Lung (tissue), 17 donors: ENCODE measurements at places on chromosomes 6 and 20. TPM values are rescaled to one million over a fixed set of nuclear protein-coding genes. Genes with fewer than 3 reads are reported as not detected.

RHAG gene
- total RNA-seq: 5.7 TPM

PNLDC1 gene
- 0.28 TPM for total RNA-seq

DNA sequence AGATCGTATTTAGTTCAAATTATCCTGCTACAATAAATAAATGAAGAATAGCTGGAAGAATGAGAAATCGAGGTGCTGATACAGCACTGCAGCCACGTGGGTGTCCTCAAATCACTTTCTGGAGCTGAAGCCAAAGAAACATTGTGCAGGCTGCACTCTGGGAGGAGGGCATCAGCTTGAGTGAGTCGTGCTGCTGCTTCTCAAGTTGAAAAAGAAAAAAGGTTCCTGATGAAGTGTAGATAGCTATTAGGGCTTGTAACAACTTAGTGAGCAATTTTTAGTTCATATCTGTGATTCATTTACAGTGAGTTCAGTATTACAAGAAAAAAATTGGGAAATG, 40.5 kb downstream of the DSE start:
- peak; percentile 88 for DNase-seq

GRCh38 chr6:71478834-71479541, 190.4 kb downstream of the OGFRL1 start:
- DNase-seq: peak; percentile 84

SSTR4 gene
- not detected for total RNA-seq

SLC35D3 gene
- 0.09 TPM for total RNA-seq

GRCh38 chr6:47440719-47441118, 36.9 kb upstream of the CD2AP start:
- no peak for DNase-seq

DNA sequence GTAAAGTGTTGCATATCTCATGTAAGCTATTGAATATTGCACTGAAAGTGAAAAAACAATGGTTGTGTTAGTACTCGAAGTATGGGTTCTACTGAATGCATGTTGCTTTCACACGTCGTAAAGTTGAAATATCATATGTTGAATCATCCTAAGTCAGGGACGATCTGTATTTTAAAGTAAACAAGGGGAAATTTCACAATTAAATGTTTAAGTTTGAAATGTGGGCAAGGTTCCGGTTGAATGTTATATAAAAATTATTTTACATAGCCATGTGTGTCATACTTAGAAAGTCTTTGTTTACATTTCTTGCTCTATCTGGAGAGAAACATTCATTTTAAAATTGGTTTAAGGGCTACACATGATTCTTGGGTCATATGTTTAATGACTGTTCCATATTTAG, 76.8 kb downstream of the AKAP7 start:
- DNase-seq: no peak

FRK gene
- total RNA-seq: 8.7 TPM

IP6K3 gene
- total RNA-seq: 3.9 TPM

DNA sequence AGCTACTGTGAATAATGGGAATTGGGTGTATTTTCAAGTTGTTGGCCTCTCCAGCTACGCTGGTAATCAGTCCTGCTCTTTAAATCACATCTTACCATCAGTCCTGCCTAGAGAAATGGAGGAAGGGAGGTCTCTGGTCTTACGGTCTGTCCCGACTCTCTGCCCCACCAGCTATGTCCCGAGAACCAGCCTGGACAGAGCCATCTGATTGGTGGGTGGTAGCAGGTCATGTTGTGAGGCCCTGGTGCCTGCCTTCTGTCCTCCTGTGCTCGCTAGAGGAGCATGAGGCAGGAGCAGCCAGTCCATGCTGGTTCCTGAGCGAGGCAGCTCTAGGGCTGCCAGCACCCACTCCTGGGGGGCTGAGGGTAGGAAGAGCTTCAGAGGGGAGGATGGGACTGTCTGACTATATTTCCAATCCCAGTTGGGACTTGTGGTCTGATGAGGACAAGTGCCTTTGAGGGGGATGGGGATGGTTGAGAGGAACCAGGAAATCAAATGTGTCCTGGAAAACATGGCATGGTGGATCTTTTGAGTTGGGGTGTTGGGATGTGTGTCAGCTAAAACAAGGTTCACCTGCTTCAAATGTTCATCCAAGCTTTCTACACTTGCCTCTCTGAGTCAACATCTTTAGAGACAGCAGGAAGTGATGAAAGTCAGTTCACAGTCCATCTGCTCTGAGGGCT, 33.0 kb downstream of the SYNJ2 start:
- no peak for DNase-seq

MUC21 gene
- total RNA-seq: 0.40 TPM

DNA sequence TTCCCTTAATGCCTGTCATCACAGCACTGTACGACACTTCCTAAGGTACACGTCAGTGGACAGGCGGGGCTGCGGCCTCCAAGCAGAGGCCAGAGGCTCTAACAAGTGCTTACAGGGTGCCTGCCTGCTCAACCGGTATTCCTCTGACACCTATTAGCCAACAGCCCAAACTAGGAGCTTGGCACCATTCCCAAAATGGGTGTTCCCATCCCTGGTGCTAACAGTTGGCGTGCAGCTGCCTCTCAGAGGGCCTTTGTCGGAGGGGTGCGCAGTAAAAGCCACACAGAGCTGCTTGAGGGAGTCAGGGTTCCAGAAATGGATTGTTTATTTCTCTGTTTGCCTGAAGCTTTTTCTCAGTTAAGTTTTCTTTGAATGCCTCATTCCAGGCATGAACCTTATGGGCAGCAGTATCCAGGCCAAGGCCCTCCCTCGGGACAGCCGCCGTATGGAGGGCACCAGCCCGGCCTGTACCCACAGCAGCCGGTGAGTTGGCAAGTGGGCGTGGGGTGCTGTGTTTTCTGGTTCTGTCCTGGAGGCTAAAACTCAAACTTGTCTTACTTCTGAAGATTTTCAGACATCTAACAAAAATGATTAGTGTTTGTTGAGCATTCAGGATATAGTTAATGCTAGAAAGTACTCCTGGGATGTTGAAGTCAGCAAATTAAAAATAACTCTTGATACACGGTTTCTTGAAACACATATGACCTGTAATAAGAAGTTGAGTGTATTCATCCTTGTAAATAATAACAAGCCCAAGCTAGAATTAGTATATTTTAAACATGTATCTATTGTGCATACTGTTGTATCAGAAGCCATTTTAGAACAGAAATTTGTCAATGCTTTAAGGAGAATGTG, 124.7 kb downstream of the TMEM242 start:
- DNase-seq: peak; percentile 93

DNA sequence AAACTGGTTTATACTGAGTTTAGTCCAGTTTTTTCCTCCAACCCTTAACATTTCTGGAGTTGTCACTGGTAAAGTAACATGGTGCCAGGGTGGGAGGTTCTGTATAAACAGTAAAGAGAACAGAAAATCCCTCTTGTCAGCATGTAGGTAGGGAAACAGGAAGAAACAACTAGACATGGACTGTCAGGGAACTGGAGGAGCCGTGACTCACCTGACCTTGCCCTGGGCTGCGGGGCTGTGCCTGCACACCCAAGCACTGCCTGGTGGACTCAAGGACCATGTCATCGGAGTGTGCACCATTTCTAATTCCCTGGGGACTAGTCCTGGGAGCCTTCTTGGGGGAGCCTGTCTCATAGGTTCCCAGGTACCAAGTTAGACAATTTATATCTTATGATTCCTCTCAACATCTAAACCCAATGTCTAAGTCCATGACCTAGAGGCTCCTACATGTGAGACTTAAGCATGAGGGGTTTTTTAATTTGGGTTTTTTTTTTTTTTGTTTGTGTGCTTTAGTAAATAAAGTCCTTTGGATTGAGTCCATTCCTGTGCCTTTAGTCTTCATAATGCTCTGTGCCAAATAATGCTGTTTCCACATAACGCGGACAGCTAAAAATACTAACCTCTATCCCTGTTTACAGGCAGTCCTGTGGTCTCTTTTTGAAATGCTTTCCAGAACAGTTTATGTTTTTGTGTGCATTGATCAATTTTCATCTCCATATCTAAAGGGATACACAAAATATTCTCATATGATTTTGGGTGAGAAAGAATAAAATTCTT, 136.9 kb upstream of the SUPT3H start:
- peak; percentile 54 for DNase-seq

MOCS1 gene
- 23.0 TPM for total RNA-seq

MATN4 gene
- total RNA-seq: 0.46 TPM

DNA sequence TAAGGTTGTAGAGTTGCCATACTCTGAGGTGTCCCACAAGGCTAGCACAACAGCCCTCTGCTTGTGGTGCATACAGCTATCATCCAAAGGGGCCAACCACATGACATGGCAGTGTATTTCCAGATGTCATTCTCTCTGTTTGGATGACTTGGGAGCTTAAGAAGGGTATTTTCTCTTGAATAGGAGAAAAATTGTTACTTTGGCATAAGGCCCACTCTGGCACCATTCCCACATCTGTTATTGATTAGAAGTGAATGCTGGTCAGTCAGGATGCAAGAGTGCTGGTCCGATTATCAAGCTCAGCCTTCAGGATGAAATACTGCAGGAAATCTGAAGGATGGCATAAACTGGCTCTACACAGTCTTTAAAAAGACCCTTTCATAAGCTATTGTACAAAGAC, 83.6 kb upstream of the C20orf144 start:
- DNase-seq: no peak

OR14J1 gene
- total RNA-seq: not detected
